Stimulated activated CD8-positive, alpha-beta memory T cell treated with anti-CD3 and anti-CD28 coated beads, Interleukin-12 subunit alpha, Interleukin-12 subunit beta, amount 100 ng/mL, for 1 hour (primary cell): ENCODE measurements at places on chromosomes 12 and 14.
A peak's percentile ranks its signal among the peaks of the same experiment; 100 is the strongest.

GRCh38 chr12:119005913-119006312, 24.6 kb downstream of the SRRM4 start:
- no peak for DNase-seq

DNA sequence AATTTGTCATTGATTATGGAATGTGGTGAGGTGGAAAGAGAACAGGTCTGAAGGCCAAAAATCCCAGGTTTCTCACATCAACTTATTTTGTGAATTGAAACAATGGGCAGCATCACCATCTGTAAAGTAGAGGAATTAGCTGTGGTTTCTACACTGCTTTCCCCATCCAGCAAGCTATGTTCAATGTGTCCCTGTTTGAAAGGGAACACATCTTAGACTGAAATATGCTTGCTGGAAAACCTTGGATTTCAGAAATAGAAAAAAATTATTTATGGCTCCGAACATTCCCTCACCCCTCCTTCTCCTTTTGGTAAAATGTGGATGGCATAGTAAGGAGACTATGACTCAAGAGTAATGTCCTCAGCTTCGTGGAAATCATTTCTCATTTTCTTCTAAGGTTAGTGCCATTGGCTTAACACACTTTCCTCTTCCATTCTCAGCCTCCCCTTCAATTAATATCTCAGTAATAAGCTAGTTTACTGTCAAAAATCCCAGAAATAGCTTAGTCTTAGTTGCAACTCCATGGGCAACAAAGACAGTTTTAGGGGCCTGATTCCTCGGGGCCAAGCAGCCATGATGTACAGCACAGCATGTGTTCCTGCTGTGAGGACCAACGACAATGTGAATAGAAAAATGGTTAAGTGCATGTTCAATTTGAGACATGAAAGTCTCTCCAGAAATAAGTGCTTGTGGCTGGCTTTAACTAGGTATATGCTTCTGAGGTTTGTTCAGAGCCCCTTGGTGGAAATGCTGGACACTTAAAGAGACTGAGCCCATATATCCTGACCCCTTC, 205.8 kb upstream of the SLC38A2 start:
- no peak for DNase-seq

- no peak for DNase-seq
These were observed 3.4 kb downstream of the CYP46A1 start for GRCh38 chr14:99687284-99688209.

GRCh38 chr12:49750027-49750995, 9.0 kb downstream of the TMBIM6 start:
- no peak for DNase-seq

GRCh38 chr12:54701940-54702592, 53.9 kb upstream of the DCD start:
- DNase-seq, result peak; percentile 6

GRCh38 chr14:68574906-68575305, 218.0 kb downstream of the ZFP36L1 start:
- no peak for DNase-seq

- DNase-seq, result no peak
These were observed 35.9 kb downstream of the PLEKHA5 start for GRCh38 chr12:19165451-19165850.

DNA sequence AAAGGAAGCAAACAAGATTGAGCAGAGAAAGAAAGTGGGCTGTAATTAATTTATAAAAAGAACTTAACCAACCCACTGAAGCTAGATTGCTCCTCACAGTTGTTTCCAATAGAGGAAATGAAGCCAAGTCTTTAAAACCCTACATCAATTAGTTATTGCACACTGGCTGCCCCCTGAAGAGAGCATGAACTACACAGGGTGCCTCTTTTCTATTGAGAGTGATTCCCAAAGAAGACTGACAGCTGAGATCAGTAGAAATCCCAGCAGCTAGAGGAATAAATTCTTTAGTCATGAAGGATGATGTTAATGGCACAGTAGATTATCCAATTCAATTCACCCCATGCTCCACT, 8.6 kb upstream of the USP15 start:
- no peak for DNase-seq

GRCh38 chr12:52182384-52182783, 9.4 kb downstream of the KRT80 start:
- DNase-seq, result no peak

DNA sequence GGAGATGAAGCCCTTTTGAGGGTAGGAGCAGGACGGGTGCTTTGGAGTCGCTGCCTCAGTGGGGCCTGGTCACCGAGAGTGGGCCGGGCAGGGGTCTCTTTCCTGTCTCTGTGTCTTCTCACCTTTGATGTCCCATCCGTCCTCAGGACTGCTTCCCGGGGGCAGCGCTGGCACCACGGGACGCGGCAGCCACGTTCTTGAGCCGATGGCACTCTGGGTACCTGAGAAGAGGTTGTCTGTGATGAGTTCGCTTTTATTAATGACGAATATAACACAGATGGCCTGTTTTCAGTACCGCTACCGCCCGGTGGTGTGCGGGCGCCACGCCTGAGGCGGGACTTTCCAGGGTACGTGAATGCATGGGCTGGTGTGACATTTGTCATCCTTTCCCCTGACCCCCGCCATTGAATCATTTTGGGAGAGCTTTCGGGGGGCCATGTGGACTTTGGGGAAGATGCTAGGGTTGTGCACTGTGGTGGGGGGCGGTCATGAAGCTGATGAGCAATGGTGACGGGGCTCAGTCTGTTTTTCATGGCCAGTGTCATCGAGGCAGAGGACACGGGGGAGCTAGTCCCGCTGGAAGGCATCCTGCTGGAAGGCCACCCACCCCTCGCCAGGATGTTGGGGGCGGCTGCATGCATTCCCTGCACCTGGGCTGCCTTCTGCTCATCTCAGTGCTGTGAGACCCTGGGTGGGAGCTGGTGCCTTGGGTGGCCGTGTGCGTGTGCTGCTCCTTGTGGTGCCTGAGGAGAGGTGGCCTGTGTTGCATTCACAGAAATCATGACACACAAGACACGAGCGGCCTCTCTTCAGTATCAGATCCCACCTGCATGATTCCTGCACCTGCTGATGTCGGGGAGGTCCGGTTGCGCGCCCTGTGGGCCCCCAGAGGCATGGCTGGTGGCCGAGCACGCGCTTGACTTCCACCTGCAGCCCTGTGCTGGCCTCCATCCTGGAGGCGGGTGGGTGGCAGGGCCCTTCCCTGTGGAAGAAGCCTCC, 162.5 kb upstream of the RTL1 start:
- no peak for DNase-seq

DNA sequence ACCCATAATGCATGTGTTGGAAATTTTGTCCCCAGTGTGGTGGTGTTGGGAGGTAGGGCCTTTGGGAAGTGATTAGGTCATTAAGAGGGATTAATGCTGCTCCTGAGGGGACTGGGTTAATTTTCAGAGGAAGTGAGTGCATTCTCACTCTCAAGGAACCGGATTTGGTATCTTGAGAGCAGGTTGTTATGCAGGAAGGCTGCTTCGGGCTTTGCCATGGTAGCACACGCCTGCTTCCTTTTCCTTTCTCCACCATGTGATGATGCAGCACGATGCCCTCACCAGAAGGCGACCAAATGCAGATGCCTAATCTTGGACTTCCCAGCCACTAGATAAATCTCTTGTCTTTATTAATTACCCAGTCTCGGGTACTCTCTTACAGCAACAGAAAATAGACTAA, 257.1 kb downstream of the SSPN start:
- no peak for DNase-seq

DNA sequence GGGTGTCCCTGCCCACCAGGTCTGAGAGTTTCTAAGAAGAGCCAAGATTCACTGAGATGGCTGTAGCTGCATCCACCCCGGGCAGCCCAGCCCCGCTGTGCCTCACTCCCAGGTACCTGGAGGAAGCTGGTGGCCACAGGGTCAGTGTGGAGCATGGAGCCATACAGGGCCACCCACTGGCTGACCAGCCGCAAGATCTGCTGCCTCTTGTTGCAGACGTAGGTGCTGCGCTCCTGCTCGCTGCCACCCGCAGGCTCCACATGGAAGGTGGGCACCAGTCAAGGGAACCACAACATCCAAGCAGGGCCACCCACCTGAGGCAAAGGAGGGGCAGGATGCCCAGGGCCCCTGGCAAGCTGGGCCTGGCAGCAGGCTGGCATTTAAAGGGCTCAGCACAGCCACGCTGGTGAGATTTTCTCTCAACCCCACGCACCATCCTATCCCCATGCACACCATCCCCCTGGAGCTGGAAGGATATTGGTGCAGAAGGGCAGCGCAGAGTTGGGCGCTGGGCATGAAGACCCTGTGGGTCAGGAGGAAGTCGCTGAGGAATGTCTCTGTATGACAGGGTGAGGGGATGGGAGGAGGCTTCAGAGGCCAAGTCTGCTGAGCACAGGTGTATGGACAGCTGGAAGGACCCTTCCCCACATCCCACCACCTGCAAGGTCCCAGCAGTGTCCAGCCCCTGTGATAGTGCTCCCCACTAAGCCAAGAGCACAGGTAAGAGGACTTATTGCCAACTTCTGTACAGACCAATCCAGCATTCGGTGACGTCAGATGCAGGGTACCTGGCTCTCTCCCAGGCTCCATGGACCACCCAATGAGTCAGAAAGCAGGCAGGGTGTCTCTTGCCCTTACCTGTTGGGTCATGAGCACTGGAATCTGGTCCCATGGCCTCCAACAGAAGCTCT, 10.8 kb downstream of the RAPGEF3 start:
- no peak for DNase-seq

- DNase-seq, result no peak
These were observed 19.4 kb downstream of the KRT85 start for GRCh38 chr12:52347551-52348510.

GRCh38 chr12:57611827-57612710, 834 bp downstream of the ARHGEF25 start:
- no peak for DNase-seq

DNA sequence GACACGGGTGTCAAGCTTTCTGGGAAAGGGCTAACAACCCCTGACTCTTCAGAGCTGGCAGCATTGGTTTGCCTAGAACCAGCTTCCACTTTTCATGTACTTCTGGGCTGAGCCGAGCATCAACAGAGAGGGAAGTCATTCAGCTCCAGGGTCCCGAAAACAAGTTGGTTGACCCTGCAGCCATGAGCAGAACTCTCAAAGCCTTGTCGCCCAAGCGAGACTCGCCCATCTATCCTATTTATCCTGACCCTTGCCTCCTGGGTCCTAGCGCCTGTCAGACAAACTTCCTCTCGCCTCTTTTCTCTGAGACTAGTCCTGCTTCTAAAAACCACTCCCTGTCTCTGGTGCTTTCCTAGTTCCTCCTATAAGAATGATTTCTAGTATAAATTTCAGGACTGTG, 47.9 kb downstream of the ASCL4 start:
- no peak for DNase-seq

- peak; percentile 25 for DNase-seq
These were observed 438.4 kb upstream of the OR4E1 start for GRCh38 chr14:22112004-22112403.

- no peak for DNase-seq
These were observed 5.3 kb downstream of the ASB2 start for GRCh38 chr14:93970965-93971634.

DNA sequence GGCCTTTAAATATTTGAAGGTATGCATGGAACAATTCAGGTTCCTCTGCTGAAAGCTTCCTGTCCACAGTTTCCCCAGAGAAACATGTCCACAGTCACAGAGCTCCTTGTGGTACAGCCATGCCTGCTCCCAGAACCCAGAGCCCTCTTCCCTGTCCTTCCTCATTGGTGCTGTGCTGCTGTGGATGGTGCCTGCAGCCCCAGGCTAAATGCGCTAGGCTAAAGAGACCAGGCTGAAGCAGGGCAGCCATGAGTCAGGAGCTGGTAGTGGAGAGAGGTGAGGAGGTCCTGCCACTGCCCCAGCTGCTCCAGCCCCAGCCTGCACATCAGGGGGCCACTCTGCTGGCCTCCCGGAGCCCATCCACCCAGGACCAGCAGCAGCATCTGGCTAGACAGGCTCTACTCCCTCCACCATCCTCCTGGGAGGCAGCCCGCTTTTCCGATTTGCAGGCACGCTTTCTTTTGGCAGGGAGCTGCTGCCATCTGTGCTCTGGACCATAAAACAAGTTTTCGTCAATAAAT, 65.4 kb upstream of the DDX11 start:
- DNase-seq, result no peak

GRCh38 chr12:59871779-59872178, 275.9 kb downstream of the SLC16A7 start:
- DNase-seq, result no peak

GRCh38 chr14:39875028-39875427, 442.8 kb upstream of the FBXO33 start:
- DNase-seq, result no peak

DNA sequence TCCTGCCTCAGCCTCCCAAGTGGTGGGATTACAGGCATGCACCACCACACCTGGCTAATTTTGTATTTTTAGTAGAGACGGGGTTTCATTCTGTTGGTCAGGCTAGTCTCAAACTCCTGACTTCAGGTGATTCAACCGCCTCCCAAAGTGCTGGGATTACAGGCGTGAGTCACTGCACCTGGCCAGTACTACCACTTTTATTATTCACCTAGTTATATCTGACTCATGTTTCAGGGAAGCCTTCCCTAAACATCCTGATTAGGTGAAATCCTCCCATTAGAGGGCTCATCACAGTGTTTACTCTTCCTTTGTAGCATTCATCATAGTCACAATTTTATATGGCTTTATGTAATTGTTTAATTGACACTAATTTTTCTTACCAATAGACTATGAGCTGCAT, 295.3 kb upstream of the SOX5 start:
- no peak for DNase-seq

GRCh38 chr12:98416845-98417244, 98.5 kb upstream of the TMPO start:
- DNase-seq, result no peak

- no peak for DNase-seq
These were observed 23.3 kb downstream of the DMAC2L start for GRCh38 chr14:50335389-50335788.

GRCh38 chr12:100142851-100143559, at the start of gene BLTP3B:
BLTP3B (minus strand) TSS chr12:100142874; CDS start chr12:100142635, 239 bp downstream.
- peak; percentile 82 for DNase-seq

DNA sequence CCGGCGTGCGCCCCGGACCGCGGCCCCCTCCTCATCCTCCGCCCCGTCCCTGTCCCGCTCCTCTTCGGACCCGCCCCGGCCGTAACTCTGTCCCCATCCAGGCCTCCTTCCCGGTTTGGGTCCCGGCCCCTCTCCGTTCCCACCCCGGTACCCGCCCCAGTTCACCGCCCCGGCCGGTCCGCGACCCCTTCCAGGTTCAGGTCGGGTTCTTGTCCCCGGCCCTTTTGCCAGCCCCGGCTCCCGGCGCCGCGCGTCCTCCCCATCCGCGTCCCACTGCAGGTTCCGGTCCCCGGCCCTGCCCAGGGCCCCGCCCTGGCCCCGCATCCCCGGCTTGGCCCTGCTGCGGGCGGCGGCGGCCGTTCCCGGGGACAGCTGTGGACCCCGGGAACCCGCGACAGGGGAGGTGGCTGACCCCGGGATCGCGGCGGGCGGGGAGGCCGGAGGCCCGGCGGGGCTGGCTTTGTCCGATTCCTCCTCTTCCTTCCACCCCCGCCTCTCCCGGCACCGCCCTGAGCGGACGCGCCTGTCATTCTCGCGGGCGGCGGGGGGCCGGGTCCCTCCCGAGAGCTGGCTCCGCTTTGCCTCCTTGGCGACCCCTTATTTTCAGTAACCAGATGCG, 601 bp downstream of the KLC1 start:
- peak; percentile 10 for DNase-seq

- no peak for DNase-seq
These were observed 90.0 kb downstream of the PPM1H start for GRCh38 chr12:62844915-62845314.

GRCh38 chr12:51217133-51217967, 512 bp downstream of the POU6F1 start:
- peak; percentile 23 for DNase-seq
